CD4-positive, alpha-beta memory T cell (primary cell): ENCODE measurements at places on chromosomes 4 and X. TPM values are rescaled to one million over a fixed set of nuclear protein-coding genes. Genes with fewer than 3 reads are reported as not detected.

DNA sequence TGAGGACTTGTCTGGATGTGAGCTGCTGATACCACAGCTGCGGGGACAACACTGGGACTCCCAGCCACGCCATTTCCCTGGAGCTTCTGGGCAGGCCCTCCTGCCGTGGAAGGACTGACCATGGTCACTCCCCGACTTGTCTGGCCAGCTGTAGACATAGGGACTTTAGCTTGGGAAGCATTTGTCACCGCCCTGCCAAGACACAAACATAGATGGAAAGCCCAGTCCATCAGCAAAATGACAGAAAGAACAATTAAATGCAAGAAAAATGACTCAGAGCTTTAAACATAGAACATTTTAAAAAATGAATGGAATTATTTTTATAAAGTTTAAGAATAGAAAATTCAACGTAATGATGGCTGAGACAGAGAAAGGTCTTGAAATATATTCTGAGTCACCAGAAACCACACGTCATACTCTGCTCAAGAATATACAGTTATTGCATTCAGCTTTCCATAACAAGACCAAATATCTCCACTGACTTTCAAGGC is 107.6 kb upstream of the CBR4 start:
- DNase-seq = no peak

DNA sequence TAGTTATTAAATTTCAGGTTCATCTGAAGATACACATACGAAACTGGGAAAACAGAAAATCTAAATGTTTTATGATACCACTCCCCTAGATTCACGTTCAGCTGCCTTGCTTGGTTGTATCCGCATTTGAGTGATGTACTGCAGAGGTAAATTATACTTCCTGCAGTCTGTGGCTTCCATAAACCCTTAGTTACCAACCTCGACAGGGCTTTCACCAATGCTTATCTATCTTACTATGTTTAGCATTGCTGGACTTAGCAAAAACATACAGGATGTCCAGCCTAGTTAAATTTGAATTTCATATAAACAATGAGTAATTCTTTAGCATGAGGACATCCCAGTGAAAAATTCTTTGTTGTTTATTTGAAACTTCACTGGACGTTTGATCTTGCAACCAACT is 108.8 kb downstream of the TMA16 start:
- DNase-seq = no peak

DNA sequence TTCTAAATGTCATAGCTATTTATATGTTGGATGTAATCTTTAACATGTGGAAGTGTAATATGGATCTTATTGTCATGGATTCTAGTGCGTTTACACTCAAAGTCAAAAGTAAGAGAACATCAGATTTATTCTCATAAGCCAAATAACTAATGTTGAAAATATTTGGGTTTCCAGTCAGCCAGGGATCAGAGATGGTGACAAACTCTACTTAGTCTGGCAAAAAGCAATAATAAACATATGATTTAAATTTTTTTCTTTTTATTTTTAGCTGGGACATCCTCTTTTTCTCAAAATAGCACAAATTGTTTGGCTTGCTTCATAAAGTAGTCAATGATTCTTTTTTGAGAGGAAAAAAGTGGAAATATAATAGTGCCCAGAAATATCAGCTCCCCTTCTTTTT is 392.3 kb downstream of the ARHGAP24 start:
- no peak for DNase-seq

- DNase-seq = no peak
Observed at GRCh38 chr4:173240696-173241095, 72.1 kb downstream of the GALNT7 start.

Gene HADH
- total RNA-seq = 20.0 TPM

Gene GPR82
- total RNA-seq = not detected

Gene FIP1L1
- 73.0 TPM for total RNA-seq

Gene KLB
- total RNA-seq = not detected

Gene CCDC160
- not detected for total RNA-seq

Gene NOX1
- not detected for total RNA-seq
